ENCODE measurements at places on chromosomes 2 and 18.

- no peak for DNase-seq
Observed at GRCh38 chr2:199019898-199020507, 437.7 kb downstream of the SATB2 start.

DNA sequence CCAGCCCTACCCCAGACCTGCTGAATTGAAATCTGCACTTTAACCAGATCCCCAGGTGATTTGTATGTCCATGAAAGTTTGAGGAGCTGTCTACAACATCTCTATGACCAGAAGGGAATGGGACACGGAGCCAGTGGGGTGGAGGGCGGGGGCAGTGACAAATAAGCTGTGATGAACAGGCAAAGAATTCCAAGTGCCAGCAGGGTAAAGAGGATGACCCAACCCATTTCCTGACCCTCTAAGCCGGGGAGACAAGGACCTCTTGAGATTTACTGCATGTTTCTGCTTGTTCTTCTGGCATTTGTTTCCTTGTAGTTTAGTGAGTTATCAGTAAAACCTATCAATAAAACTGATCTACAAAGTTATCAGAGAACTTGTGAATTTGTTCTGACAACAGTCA is 8.7 kb downstream of the TET3 start:
- DNase-seq, result no peak

DNA sequence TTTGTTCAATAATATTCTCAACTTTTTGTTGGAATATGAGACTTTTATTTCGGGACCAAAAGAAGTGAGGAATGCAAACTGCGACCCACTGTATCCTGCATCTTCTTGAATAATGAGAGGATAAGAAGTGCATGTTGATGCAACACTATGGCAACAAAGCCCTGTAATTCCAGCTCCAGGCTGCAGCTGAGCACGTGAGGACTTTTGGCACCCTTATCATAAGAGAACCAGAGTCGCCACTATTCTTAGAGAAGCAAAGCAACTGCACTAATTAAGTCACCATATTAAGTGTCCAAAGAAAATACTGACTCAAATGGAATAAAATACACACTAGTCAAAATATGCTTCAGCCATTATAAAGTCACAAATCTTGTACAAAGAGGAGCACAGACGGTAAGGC is 65.8 kb downstream of the FAM210A start:
- no peak for DNase-seq

DNA sequence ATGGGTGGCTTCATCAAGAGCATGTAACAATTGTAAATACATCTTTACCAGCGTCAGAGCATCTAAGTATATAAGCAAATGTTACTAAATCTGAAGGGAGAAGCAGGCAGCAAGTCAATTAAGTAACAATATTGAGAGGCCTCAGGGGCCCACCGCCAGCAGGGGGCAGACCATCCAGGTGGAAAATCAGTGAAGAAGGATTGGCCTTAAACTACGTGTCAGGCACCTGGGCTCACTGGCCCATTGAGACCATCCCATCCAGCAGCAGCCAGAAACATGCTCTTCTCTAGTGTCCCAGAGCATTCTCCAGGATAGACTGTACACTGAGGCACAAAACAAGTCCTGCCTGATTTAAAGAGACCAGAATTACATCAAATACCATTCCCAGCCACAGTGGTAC is 96.2 kb upstream of the SNTG2 start:
- no peak for DNase-seq

DNA sequence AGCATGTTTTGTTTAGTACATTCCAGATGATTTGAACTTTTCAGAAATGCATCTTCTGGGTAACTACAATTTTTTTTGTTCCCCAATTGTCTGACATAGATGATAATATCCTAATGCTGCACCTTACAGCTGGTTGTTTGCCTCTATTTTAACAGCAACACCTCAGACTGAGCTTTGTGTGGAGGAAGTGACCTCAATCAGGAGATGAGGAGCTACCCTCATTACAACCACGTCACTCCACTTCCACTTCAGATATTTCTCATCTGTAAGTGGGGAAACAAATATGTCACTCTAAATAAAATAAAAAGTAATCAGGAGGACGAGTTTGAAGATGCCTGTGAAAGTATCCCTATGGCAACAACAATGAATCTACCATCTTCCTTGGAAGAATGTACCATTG is 12.1 kb upstream of the SRSF7 start:
- DNase-seq, result no peak

- DNase-seq, result no peak
Observed at GRCh38 chr2:232885264-232885961, 15.3 kb downstream of the SNORC start.

DNA sequence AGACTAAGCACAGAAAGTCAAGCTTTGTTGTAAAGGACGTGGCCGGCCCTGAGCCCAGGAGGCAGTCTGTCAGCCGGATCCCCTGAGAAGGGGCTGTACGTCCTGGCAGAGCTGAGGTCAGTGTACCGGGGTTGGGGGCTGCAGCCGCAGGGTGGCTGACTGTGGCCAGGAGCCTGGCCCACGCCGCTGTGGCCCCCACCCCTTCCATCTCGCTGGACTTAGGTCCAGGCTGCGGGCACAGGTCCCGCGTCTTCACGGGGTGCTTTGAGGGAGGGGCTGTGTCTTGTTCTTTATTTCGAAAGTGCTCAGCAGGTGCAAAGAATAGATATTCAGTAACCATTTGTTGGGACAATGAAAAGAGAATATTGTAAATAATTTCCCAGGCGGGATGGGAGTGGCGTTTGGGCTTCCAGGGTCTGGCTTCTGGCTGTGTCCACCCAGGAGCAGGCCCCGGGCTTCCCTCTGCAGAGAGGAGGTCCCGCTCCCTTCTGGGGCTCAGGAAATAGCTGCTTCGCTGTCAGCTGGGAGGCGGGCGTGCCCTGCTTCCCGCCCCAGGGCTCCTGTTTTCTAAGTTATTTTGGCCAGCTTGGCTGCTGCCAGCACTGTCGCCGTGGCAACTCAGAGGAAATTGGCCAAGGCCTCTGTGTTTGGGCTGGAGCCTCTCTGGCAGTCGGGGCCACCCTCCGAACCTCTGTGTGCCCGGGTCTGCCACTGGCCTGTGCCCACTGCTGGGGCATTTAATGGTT is 7.4 kb downstream of the NFATC1 start:
- DNase-seq, result no peak

DNA sequence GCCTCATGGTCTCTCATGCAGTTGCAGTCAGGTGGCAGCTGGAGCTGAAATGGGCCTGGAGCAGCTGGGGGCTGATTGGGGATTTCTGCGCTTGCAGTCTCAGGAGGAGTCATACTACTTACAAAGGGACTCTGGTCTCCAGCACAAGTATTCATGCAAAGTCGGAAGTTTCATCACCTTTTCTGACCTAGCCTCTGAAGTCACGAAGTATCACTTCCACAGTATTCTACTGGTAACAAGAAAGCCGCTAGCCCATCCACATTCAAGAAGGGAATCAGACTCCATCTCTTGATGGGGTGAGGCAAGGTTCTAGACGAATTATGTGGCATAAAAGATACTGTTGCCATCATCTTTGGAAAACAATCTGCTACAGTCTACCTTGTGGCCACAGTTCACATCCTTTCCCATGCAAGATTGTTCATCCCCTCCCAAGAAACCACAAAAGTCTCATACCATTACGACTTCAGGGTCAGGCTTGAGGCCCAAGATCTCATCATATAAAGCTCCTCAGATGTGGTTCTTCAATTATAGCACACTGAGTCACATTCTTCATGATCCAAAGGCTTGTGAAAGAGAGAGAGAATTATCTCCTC is 95.3 kb downstream of the SMC6 start:
- DNase-seq, result no peak

DNA sequence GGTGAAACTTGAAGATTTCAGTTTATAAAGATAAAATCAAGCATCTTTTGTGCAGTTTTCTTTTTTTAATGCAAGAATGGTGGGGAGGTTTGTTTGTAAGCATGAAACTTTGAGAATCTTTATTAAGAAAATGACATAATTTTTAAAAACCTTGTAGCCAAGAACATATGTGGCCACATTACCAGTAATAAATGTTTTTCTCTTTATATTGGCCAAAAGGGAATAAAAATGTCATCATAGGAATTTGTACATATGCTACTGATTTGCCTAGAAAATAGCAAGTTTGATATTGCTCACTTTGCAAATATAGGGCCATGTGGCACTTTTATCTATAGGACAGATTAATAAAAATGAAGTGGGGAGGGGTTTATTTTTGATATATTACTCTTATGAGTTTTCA is 25.6 kb downstream of the METTL21A start:
- no peak for DNase-seq

GRCh38 chr2:9752441-9753275 is 90.6 kb upstream of the TAF1B start:
- DNase-seq, result no peak

- DNase-seq, result no peak
Observed at GRCh38 chr2:160368988-160369930, 124.3 kb downstream of the RBMS1 start.

DNA sequence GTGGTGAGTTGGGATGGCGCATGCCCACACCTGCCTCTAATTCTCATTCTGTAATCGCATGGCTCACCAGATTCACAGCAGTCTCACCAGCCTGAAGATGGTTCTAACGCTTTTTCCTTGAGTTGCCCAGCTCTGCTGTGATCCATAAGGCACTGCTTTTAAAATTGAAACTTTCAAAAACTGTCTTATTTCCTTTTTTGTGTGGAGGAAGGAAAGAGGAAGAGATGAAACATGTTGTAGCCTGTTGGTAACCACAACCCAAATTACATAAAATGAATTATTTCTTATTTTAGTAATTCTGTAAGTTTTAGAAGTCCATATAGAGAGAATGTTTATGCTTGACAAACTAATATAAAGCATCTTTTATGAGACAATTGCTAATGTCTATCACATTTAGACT is 165.4 kb downstream of the RBM43 start:
- no peak for DNase-seq

GRCh38 chr2:27807476-27807875 is 36.0 kb downstream of the MRPL33 start:
- no peak for DNase-seq

DNA sequence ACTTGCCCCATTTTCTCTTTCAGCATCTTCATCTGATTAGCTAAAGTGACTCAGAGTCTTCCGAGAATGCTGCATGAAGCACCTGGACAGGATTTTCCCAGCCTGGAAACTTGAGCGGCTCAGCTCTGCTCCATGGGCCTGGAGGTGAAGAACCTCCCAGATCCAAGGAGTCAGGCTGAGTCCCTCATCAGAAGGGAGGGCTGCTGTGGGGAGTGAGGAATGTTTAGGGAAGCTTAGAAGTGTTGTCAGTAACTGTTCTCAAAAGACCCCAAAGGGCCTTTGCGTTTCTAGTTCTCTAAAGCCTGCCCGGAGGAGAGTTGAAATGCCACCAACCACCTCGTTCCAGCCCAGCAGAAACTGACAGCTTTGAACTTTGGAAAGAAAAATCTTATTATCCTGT is 157.1 kb downstream of the CLIP4 start:
- DNase-seq, result no peak

DNA sequence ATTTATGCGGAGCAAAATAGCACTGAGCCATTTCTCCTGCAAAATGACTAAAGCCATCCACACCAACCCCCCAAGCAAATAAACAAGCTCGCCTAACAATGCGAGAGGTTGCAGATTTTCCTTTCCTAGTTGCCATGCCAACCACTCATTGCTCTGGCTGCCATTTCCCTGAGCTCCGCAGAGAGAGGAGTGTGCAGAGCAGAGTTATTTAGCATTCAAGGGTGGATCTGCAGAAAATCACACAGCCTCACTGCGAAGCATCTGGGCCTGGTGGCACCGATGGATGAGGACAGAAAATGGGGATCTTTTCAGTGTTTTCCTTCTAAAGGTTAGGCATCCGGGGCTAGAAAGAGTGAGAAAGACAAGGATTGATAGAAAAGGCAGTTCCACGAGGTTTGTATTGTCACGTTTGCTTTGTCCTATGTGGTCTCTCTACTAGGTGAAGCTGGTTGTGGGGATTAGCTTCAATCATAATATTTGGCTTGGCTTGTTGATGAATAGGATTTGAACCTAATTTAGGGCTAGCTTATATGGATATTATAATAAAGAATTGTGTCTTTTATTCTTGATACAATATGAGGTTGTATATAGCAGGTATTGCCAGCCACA is 110.2 kb upstream of the UNC80 start:
- DNase-seq, result no peak

DNA sequence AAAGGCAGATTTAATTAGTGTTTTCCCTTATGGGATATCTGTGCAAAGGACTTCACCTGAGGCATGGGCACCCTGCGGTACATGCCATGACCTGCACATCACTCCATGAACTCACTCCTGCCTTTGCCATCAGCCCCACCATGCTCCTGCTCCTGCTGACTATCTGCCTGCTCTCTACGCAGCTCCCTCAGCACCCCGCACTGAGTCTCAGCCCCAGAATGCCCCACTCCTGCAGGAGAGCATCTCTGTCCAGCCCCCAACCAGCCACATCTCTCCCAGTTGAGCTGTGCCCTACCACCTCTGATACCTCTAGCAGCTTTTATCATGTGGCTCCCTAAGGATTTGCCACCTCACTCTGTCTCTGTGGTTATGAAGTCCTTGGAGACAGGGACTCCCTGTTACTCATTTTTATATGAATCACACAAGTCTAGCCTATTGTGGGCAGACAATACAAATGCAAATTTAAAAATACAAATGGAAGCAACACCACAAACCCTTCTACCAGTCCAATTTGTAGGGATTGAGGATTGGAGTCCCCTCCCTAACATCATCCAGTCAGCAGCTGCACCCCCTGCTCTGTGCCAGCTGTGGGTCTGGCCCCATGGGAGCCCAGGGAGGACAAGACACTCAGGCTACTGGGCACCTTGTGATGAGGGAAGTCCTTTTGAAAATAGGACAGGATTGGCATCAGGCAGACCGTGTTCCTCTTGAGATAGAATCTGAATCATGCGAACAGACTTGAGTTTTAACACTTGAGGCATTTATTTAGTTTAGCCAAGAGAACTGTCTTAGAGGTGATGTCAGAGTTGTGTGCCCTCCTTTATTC is 689.6 kb upstream of the HS6ST1 start:
- peak; percentile 42 for DNase-seq

GRCh38 chr2:240967681-240968621 is 30.5 kb upstream of the SNED1 start:
- DNase-seq, result no peak

DNA sequence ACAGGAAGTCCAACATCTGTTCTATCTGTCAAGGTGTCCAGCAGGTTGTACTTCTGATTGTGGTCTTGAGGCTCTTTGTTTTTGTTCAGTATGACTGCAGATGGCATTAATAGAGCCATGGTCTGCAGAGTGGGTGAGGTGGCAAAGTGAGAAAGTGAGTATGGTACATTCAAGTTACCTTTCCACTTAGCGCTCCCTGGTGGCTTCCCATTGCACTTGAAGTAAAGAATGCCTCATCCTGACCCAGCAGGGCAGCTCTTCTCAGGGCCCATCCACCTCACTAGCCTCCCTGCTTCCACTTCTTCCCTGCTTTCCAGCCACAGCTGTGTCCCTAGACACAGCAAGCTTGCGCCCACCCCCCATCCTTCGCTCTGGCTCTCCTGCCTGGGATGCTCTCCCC is 148.0 kb upstream of the ALPP start:
- no peak for DNase-seq

GRCh38 chr2:97868986-97869721 is 126.6 kb downstream of the TMEM131 start:
- no peak for DNase-seq

GRCh38 chr2:199470672-199471442 is 13.1 kb upstream of the SATB2 start:
- DNase-seq, result no peak

- no peak for DNase-seq
Observed at GRCh38 chr2:26118682-26119081, 54.2 kb upstream of the GAREM2 start.
